Nephron progenitor cell (in vitro differentiated cells): ENCODE measurements at places on chromosomes 5 and 9.
A peak's percentile ranks its signal among the peaks of the same experiment; 100 is the strongest.

DNA sequence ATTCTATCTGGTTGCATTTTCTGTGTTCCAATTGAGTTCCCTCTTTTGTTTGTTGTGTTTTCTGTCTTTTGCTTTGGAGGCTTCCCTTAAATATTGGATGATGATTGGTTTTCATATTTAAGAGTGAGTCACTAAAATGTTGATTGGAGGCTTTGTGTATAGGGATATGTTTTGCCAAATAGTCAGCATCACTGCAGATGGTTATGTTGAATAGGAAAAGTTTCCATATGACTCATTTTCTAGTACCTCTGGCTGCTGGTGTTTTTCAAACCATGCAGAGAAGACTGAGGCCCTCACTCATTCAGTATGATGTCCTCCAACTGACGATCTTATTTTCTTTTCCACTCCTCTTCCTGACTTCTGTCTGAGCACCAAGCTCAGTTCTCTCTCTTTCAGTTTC, 1290.0 kb downstream of the EFNA5 start:
- no peak for DNase-seq

GRCh38 chr9:98315551-98316060, 60.2 kb upstream of the TBC1D2 start:
- peak; percentile 94 for DNase-seq

- DNase-seq: no peak
Observed at GRCh38 chr5:133897431-133897830, 71.0 kb downstream of the C5orf15 start.

DNA sequence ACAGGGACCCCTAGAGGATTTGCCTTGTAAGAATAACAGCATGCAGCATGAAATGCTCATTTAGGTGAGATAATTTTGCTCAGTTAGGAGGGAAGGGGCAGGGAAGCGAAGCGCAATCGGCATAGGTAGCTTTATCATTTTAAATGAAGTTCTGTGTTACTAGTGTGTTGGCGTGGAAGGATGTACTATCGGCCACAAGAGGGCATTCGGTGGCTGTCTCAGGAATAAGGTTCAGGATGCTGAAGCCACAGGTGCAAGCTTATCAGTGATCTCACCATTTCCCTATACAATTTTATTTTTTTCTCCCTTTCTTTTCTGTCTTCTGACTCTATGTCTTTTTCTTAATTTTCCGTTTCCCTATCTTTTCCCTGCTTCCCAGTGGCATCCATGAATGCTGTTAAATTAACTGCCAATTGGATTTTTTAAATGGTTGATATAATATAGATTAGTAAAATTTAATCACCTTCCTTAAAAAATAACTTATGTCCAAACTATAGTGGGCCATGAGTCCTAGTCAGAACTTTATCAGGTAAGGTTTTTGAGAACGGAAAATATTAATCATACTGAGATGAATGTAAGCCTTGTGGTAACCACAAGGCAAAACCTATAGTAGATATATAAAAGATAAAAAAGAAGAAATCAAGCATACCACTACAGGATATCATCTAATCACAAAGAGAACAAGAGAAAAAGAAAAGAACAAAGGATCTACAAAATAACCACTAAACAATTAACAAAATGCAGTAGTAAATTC, 1.2 kb upstream of the INSL6 start:
- DNase-seq: peak; percentile 36

GRCh38 chr9:108834959-108835665, 20.7 kb downstream of the ACTL7B start:
- DNase-seq: no peak

DNA sequence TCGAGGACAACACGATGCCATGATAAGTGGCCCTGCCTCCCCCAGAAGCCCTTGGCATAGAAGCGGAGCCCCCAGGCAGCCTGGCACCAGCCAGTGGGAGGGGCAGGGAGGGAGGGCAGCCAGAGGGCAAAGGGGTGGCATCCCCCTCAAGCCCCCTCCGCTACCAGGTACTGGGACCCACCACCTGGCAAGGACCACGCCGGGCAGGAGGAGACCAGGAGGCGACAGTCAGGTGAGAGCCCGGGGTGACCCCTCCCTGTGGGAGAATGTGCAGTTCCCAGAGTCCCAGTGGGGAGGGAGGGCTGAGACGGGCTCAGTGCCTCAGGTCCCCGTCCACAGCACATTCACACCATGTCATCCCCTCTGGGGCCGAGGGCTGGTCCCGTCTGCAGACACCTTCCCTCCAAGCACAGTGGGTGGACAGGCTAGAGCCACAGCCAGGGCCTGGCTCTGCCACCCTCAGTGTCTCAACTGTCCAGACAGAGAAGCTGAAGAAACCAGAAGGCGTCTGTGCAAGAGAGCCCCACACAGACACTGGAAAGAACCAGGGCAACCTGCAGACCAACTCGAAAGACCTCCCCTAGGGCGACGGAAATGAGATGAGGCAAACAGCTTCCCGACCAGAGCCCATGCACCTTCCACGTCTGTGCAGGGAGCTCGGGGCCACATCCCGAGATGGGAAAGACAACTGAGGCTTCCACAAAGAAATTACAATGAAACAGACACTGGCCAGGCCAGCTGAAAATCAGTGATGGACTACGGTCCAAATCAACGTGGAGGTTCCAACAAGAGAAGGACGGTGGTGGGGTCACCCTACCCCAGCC, 11.1 kb downstream of the BRD3 start:
- no peak for DNase-seq

DNA sequence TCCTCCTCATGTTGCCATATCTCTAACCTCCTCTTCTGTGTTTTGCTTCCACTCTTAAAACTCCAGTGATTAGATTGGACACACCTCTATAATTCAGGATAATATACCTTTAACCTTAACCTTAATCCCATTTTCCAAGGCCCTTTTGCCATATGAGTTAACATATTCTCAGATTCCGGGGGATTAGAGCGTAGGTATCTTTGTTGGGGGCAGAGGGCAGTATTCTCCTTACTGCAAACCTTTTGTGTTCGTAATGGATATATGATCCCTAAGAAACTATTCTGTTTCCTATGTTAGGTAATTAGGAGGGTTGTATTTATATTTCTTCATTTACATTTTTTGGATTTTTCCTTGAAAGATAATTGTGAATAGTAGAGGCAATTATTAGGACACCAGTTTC, 99.5 kb downstream of the VPS13A start:
- DNase-seq: no peak

DNA sequence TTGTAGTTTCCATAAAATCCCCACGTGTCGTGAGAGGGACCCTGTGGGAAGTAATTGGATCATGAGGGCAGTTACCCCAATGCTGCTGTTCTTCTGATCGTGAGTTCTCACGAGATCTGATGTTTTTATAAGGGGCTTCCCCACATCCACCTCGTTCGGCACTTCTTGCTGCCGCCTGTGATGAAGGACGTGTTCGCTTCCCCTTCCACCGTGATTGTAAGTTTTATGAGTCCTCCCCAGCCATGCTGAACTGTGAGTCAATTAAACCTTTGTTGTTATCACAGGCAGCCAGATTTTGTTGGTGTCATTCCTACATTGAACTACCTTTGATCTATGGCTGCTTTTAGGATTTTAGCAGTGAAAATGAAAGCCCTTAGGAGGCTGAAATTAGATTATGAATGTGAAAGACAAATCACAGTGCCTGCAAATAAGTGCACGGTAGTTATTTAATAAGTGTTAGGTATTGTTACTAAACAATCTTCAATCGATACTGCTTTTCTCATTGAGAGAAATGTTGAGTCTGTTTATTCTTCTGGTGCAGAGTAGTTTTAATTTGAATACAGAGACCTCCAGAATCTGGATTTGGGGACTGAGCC, 68.0 kb upstream of the C6 start:
- no peak for DNase-seq

- no peak for DNase-seq
Observed at GRCh38 chr5:72845889-72846288, 29.4 kb downstream of the TNPO1 start.

DNA sequence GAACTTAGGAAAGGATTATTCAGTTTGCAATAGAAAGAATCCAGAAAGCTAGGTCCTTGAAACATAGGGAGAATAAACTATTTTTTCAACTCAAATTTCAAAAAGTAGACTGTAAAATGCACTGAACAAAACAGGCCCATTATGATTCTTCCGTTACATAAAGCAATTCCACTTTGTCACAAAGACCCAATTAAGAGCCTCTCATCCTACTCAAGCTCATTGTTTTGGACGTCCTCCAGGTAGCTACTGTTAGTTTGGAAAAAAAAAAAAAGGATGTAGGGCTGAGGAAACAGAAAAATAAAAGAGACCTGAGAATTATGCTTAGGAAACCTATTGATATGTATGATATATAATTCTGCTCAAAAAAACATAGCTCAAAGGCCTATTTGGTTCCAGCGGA, 74.0 kb downstream of the DIRAS2 start:
- DNase-seq: no peak

GRCh38 chr9:21688108-21689102, 114.0 kb upstream of the MTAP start:
- no peak for DNase-seq

DNA sequence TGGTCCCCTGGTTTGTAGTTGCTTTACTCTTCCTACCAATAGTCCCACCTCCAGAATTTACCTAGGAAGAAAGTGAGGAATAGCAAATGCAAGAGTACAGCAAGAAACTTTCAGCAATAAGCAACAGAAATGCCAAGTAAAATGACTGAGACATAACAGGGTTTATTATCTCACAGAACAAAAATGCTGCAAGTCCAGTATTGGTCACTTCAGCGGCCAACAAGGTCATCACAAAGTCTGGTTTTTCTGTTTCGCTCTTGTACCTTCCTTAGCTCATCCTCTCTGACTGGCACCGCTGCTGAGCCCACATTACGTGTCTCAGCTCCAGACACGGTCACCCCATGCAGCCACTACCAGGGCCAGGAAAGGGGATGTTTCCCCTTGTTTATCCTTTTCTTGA, 82.7 kb downstream of the RFK start:
- no peak for DNase-seq

- no peak for DNase-seq
Observed at GRCh38 chr9:116623715-116624114, 63.4 kb upstream of the TRIM32 start.

- no peak for DNase-seq
Observed at GRCh38 chr9:38334234-38334633, 58.3 kb upstream of the ALDH1B1 start.

DNA sequence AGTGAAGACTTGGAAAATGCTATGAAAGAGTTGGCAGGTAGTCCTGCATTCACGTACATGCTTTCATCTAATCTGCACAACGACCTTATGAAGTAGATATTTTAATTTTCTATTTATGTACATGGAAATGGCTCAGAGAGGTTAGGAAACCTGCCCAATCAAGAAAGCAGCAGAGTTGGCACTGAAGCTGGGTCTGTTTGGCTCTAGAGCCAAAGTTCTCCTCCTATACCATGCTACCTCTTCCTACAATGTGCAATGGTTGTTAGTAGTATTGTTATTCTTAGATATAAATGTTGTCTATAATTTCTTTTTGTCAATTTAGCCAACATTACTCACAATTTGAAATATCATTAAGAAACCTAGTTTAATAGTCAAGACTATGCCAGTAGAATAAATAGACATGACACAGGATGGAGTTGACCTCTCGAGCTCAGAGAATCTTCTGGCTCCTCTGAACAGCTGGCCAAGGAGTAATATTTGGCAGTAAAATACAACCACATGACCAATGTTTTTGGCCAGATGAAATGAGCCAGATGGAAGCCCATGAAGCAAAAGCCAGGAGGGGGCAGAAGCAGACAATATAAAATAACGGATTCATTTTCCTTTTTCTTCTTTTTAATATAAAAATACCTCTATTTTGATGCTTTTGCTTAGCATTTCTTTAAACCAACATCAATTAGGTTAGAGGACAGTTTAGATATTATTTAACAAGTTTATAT, 542.3 kb downstream of the PDE4D start:
- no peak for DNase-seq

DNA sequence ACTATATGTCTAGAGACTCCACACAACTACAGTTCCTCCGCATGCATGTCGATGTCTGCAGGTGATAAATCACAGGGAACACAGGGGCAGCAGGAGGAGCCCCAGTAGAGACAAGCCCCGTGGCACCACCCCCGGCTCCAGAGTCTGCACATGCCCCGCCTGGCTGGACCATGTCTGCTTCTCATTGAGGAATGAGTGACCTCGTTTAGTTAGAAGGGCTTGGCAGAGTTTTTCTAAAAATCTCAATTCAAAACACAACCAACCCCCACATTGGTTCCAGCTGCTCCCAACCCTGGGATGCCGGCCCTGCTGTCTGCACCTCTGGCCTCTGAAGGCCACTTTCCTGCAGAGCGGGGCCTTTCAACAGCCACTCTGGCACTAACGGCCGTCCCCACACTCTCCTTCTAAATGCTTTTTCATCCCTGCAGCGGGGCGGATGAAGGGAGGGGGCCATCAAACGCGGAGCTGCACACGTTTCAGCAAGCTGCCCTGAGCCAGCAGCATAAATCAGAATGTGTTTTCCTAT, 106.3 kb downstream of the ROR2 start:
- peak; percentile 67 for DNase-seq

GRCh38 chr9:137236238-137236935, 4.7 kb upstream of the TUBB4B start:
- DNase-seq: peak; percentile 96

DNA sequence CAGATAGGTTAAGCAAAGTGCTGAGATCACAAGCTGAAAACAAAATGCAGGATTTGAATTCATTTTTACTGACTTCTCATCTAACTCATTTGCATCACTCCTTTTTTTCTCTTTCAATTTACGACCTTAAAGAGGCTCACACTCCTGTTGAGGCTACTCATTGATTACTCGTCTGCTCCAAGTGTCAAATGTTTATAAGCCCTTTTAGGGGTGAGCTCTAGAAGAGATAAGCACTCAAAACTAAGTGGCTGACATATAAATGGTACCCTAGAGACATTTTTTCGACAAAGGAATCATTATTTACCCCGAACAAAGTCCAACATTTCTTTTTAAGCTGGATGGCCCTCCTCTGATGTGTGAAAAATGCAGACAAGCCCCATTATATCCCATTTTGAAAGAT, 483.1 kb downstream of the MAT2B start:
- no peak for DNase-seq

DNA sequence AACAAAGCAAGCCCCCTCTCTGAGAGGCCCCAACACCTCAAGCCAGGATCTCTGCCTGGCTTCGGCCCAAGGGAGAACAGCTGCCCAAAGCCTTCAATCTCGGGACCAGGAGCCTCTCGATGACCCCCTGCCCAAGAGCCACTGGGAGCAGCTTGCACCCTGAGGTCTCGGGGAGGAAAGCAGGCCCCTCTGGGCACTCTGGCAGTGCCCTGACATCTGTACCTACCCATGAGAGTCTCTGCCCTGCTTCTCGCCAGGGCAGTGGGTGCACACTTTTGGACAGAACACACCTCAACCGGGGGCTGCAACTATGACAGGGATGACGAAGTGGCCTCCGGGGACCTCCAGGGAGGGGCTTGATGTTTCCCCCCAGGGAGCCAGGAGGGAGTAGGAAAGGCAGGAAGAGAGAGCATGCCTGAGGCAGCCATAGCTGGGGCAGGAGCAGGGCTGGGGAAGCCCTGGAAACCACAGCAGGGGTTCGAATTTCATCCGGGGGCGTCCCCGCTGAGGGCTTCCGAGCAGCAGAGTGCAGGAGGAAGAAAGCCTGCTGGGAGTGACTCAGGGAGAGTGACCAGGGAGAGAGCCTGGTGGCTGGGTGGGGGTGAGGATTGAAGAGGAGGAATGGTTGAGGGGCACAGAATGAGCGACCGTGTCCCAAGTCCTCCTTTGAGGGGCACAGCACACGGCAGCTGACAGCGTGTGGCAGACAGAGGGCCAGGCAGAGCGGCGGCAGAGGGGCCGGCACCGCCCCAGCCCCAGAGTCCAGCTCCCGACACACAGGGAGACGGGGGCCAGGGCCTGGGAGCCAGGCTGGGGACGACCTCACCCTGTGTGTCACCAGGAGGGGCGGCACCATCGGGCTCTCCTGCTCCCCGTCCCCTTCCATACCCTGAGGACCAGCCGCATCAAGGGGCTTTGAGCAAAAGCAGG, 1.8 kb downstream of the LPCAT1 start:
- peak; percentile 64 for DNase-seq

- DNase-seq: no peak
Observed at GRCh38 chr5:135879591-135879990, 16.1 kb downstream of the IL9 start.
